ENCODE measurements at places on chromosomes 6 and 20.

DNA sequence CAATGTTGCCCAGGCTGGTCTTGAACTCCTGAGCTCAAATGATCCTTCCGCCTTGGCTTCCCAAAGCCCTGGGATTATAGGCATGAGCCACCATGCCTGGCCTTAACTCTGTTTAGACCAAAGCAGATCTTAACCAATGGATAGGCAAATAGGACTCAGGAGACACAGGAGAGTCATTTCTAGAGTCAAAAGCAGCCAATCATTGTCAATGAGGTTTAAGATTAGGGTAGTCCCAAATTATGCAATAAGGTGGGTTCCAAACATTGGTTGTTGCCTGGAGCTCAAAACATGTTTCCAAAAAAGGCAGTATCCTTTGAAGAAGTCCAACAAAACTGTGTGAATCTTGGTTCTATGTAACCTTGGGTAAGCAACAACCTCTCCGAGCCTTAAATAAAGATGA is 95.7 kb upstream of the JARID2 start:
- no peak for DNase-seq

- DNase-seq = no peak
These were observed 332.1 kb downstream of the UTRN start for GRCh38 chr6:144617191-144617590.

GRCh38 chr6:106087548-106088325 is 1.6 kb downstream of the PRDM1 start:
- DNase-seq = no peak

- no peak for DNase-seq
These were observed 541.7 kb upstream of the FLRT3 start for GRCh38 chr20:14879020-14879697.

DNA sequence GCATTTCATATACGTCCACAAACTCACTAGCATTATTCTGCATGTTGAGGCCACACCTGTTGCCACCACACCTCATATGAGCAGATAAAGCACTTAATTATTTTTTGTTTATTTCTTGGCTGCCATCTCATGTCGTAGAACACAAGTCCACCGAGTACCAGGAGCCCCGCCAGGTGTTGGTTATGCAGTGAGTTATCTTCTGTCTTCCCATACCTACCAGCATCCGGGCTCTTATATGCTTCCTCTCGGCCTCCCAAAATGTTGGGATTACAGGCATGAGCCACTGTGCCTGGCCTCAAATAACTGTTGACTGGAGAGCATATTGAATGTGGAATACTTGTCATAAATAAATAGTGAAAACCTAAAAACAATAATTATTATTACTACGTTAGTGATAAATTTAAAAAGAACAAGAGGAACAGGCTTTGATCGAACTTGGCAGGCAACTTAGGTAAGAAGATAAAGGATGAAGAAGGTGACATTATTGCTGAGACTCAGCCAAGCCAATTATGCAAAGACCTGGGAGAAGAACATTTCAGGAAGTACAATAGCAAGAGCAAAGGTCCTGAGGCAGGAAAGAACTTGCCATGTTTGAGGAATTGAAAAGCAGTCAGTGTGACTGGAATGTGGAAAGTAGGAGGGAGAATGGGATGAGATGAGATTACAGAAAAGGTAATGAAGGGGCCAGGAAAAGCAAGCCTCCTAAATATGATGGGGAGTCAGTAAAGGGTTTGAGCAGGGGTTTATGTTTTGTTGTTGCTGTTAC is 12.6 kb upstream of the SLC23A2 start:
- DNase-seq = no peak

DNA sequence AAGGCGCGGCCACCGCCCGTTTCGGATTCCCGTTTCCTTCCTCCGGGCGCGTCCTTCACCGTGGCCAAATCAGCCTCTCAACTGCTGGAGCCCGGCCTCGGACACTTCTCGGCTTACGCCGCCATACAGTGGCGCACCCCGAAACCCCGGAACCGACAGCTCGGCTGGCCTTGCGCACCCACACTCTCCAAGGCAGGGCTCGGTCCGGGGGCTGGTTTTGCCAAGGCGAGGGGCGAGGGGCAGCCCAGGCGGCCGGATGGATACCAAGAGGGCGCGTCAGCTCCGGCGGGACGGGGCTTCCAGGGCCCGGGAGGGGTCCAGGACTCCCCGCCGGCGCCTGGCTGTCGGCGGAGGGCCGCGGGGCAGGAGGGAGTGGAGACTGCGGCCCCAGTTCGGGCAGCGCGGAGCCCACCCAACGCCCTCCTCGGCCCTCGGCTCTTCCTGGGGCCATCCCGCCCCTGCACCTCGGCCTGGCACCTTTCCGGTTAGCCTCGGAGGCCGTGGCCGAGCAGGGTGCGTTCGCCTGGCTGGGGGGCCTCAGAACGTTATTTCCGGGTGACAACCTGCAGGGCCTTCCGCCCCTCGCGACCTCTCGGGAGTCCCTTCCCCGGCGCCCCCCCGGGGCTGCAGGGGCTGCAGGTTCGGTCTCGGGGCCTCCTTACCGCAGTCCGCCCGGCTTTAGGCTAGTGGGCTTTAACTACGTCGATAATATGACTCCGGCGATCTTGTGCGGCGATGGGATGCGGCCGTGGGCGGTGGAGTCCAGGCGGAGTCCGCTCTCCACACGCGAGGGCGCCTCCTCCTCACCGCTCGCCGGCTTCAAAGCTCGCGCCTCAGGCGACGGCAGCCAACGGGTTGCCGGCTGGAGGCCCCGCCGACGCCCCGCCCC is 697 bp upstream of the CEP43 start:
- DNase-seq = no peak

Measured in NCI-H446 treated with DMSO at 0.1 percent for 48 hours (cell line).